ENCODE measurements at places on chromosomes 6 and 20. TPM values are rescaled to one million over a fixed set of nuclear protein-coding genes. Genes with fewer than 3 reads are reported as not detected.

DNA sequence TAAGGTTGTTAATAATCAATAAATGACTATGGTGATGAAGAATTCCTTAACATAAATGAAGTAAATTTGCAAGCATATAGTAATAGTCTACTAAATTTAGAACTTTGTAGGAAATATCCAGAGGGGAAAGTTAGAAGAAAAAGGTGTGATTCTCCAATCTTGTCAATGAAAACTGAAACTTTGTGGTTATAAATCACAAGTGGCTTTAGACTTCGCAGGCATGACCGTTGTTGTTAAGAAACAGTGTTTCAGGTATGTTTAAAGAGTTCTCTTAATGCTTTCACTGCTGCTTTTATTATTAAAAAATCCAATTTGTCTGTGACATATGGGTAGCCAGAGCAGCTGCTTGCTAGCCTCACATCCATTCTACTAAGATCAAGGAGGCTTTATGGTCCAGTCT lies 475.6 kb upstream of the ADGRB3 start:
- DNase-seq: no peak

- no peak for DNase-seq
Measured at GRCh38 chr6:143595251-143596036, 82.3 kb upstream of the PHACTR2 start.

DNA sequence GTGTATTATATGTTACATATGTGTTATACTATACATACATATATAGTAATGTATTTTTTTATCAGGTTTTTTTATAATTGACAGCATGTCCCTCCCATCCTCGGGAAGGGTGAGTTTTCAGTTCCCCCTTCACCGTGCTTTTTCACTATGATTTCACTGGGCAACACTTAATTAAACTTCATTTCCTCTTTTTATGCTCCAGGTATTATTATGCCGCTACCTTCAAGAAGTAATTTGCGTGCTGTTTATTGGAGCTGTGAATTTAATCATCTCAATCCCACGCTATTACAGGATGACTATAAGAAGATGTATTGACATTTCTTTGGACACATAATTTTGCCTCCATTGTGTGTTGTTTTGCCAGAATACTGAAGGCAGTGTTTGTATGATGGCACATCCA lies 228.6 kb downstream of the SAMD5 start:
- DNase-seq: no peak

DNA sequence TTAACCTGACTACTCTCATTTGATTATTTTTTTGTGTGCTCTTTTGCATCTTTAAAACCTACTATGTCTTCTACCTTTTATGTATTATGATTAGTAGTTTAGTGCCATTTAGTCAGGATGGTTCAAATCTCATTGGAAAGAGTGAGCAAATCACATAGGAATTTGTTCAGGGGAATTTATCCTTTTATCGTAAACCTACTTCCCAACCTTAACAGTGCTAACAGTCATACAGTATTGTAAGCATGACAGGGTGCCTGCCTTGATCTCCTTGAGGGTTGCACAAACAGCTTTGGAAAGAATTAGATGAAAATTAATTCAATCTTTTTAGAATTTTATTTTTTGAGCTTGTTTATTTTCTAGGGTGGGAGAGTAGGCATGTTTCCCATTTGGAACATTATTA lies 18.3 kb downstream of the RNF8 start:
- DNase-seq: no peak

DNA sequence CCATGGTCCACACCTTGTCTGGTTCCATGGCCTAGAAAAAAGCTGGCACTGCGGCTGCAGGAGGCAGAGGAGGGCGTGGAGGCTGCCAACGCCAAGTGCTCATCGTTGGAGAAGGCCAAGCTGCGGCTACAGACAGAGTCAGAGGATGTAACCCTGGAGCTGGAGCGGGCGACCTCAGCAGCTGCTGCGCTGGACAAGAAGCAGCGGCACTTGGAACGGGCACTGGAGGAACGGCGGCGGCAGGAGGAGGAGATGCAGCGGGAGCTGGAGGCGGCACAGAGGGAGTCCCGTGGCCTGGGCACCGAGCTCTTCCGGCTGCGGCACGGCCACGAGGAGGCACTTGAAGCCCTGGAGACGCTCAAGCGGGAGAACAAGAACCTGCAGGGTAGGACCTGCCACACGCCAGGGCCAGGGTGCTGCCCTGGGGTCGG lies 43.4 kb downstream of the MYH7B start:
- DNase-seq: no peak

- DNase-seq: no peak
Measured at GRCh38 chr6:146657432-146657831, 58.7 kb downstream of the ADGB start.

- DNase-seq: peak; percentile 49
Measured at GRCh38 chr6:137309078-137309762, 90.0 kb upstream of the IFNGR1 start.

DNA sequence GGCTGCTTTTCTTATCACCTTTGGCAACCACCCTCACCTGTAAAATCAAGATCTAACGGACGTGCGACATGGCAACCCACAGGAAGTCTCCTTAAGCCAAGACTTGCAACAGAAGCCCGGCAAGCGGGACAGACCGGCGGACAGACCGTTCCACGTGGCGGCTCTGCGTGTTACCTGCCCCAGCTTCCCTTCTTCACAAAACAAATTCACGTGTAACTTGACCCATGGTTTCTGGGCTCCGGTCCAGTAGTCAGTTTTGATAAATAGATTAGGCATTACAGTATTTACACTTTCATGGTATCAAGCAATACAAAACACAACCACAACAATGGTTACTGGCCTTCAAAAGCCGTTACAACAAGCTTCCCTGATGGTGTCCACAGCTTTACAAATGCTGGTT lies 133.8 kb downstream of the PRND start:
- no peak for DNase-seq

DNA sequence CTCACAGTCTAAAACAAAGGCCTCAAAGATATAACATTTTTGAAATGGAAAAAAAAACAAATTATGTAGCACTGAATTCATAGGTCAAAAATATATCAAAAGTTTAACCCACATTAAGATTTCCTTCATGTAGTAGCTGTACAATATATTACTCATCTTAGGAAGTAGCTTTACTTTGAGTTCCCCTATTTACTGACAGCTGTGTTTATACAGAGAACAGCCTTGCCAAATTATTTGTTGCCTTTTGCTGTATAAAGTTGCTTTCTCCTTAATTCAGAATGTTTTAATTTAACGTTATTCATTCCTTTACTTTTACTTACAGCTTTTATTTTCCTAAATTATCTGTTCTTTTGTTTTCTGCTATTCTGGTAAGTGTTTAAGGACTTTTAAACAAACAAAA lies 181.0 kb downstream of the COL12A1 start:
- DNase-seq: no peak

DNA sequence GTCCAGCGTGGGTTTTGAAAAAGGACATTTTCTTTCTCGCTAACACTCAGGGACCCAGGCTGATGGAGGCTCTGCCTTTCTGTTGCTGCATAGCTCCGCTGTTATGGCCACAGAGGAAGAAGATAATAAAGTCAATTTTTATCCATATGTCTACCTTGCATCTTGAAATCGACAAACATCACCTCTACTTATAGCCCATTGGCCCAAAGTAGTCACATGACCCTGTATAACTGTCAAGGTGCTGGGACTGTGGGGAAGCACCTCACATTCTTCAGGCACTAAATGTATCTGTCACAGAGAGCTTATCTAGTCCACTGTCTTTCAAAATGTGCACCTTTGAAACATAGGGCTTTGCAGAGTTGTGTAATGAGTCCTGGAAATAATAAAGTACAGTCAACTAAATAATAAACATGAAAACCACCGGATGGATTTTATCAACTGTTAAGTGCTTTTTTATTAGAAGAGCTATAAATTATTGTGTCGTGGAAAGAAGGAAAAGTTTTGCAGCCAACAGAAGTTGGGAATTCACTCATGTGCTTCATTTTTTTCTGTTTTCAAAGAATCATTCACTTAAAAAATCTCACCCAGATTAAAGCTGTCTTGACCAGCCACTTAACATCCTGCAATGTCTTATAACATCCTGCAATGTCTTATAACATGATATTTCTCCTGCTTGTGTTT lies 47.7 kb upstream of the RCAN2 start:
- DNase-seq: no peak

DNA sequence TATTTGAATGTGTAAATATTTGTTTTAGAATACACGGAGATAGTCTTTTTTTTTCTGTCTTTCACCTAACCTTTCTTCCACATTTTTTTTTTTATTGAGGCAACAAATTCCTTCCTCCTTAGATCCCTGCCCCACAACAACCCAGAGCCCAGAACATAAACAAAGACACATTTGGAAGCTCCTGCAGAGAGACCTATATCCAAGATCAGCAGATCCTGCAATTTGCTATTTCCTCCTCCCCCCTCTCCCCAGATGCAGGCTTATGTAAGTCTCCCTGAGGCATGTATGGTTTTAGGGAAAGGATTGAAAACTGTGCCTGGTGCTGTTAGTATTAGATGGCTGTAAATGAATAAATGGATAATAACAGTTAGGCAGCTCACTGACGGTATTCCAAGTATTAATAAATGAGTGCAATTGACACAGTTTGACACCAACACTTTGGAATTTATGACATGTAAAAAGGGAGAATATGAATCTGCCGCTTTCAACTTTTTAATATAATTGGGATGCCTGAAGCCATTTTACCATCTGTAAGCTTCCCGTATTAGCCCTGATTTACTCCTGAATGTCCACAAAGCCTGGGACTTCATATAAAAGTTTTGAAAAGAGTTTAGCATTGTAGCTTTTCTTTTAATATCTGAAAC lies 608.3 kb upstream of the CITED2 start:
- DNase-seq: no peak

GRCh38 chr6:163573503-163574179 lies 159.1 kb downstream of the QKI start:
- no peak for DNase-seq

GRCh38 chr20:60214901-60215815 lies 256.9 kb downstream of the CDH26 start:
- no peak for DNase-seq

- no peak for DNase-seq
Measured at GRCh38 chr6:151389618-151390275, 1.6 kb downstream of the ZBTB2 start.

- no peak for DNase-seq
Measured at GRCh38 chr6:69914015-69914485, 47.7 kb downstream of the COL19A1 start.

DNA sequence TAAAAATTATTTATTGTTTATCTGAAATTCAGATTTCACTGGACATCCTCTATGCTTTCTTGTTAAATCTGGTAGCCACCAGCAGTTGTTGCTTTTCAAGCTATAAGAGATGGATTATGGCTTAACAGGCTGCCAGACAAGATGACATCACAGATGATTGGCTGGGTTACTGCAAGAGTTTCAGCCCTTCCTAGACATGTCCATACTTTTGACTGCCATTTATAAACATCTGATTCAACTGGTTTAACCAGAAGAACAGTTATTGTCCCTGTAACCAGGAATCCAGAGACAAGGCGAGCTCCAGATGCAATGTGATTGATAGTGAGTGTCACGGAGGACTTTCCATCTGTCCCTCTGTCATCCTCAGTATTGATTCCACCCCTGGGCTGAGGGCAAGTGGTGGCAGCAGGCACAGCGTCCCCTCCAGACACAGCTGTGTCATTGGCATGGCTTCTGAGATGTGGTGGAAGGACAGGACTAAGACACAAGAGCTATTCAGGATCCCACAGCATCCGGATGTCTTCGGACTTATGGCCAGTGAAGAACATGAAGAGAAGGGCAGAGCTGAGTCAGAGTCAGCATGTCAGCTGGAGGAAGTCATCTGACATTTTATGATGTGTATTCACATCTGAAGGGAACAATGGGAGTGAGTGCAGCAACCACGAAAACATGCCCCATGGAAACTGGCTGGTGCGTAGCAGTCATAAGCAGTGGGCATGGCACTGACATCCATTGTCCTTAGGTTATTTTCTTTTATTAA lies 284.5 kb upstream of the CDYL start:
- DNase-seq: no peak

The C20orf202 gene
- polyA plus RNA-seq: 0.07 TPM

The STMND1 gene
- 0.05 TPM for polyA plus RNA-seq

The SPATA2 gene
- polyA plus RNA-seq: 3.4 TPM

The VARS2 gene
- polyA plus RNA-seq: 22.4 TPM

The TGM3 gene
- polyA plus RNA-seq: 0.28 TPM

The ZC2HC1B gene
- polyA plus RNA-seq: not detected

The ABRACL gene
- polyA plus RNA-seq: 35.0 TPM
